ENCODE measurements at places on chromosomes 1 and 21.

DNA sequence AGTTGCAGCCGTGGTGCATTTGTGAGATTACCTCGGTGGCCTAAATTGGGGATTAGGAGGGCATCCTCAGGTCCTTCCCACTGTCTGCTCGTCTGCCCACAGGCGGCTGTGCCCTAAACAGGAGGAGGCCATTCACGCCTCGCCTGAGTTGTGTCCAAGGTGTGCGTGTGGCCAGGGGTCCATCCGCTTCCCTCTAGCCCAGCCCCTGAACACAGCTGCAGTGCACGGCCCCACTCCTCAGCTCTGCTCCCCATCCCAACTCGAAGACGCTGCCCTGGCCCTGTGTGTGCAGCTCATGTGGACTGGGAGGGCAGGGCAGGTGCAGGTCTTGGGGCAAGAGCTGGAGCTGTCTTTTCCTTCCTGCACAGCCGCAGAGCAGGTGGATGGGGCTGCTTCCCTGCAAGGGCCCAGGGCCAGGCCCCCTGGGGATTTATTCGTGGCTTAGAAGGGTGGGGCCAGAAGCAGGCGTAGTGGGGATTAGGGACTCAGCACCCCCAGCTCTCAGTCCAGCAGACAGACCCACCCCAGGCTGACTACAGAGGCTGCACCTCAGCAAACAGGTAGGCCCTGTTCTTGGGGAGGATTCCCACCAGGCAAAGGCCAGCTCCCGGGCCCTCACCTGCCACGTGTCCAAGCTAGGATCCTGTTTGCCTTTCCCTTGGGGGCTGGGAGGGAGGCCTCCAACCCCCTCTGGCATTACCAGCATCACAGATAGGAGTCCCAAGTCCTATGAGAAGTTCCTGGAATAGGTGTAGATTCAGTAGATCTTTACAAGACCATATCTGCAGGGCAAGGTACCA, 4.3 kb downstream of the GUK1 start:
- no peak for DNase-seq

- DNase-seq = no peak
Observed at GRCh38 chr1:67019600-67020136, 34.3 kb downstream of the SLC35D1 start.

DNA sequence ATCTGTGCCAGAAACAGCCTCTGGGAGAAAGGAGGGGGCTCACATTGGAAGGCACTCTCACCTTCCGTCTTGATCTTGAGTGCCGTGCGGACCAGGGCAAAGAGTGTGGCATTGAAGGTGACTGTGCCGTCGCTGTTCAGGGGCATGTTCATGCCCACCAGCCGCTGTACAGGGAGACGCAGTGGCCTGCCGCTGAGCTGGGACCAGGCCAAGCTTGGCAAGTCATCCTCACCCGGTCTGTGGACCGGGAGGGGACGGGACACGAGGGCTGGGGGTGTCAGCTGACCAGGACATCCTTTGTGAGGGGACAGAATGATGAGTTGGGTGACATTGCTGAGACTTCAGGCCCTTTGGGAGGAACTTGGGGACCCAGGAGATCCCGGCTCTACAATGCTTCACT, 25.0 kb upstream of the KIF21B start:
- DNase-seq = no peak

DNA sequence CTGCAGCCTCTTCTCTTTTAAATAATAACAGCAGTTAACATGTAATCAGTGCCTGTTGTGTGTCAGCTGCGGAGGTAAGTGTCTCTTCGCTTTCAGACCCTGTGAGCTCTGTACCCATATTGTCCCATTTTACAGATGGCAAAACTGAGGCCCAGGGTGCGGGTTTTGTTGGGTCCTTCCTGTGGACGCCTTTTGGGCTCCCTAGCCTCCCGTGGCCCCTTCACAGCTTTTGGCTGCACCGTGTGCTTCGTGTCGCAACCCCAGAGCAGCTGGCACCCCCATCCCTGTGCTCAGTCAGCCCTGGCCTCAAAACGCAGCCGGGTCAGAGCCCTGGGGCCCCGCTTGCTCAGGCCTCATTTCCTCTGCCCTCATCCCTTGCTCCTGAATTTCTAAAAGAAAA, 53.8 kb downstream of the TLR5 start:
- no peak for DNase-seq

DNA sequence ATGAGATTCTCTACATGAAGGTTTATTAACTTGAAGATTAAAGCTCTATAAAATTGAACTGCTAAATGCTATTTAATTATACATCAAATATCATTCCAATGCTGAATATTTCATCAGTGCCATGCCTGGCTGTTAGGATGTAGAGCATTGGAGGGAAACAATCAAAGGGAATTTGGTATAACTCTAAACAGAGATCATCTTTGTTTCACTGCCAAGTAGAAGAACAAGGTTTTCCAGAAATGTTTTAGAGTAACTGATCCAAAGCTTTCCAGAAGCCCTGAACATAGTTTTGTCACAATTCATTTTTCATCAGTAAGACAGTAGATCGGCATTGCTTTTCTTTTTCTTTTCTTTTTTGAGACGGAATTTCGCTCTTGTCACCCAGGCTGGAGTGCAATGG, 5.9 kb upstream of the DSTYK start:
- DNase-seq = no peak

DNA sequence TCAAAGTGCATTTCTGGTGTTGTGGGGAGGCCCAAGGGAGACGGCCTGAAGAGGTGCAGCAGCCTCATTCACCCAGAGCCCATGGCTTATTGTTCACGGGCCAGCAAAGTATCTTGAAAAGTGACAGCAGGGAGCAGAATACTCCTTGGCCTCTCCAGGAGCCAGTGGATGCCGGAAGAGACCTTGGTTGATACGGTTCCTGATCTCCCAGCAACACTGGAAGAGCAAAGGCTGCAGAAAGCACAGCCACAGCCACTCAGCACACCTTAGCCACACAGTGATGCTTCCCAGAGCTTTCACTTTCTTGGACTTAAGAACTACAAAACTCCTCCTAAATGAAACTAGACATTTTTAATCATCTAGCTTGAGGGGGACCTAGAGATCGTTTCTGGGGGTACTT, 64.3 kb upstream of the TENT5C start:
- no peak for DNase-seq

DNA sequence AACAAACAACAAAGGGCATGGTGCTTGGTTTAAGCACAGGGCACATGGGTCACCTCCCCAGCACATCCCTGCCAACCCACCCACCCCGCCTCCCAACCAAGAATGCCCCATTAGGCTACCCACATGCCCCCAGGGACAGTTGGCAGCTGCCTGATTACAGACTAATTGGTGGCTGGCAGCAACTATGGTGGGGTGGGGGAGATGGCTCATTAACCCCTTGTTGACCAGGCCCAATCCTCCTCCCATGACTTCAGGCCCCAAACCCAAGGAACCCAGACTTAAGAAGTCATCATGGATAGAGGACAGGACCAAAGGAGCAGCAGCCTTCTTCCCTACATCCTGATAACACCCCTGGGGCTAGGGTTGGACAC, 1.3 kb downstream of the RIMS3 start:
- peak; percentile 75 for DNase-seq

DNA sequence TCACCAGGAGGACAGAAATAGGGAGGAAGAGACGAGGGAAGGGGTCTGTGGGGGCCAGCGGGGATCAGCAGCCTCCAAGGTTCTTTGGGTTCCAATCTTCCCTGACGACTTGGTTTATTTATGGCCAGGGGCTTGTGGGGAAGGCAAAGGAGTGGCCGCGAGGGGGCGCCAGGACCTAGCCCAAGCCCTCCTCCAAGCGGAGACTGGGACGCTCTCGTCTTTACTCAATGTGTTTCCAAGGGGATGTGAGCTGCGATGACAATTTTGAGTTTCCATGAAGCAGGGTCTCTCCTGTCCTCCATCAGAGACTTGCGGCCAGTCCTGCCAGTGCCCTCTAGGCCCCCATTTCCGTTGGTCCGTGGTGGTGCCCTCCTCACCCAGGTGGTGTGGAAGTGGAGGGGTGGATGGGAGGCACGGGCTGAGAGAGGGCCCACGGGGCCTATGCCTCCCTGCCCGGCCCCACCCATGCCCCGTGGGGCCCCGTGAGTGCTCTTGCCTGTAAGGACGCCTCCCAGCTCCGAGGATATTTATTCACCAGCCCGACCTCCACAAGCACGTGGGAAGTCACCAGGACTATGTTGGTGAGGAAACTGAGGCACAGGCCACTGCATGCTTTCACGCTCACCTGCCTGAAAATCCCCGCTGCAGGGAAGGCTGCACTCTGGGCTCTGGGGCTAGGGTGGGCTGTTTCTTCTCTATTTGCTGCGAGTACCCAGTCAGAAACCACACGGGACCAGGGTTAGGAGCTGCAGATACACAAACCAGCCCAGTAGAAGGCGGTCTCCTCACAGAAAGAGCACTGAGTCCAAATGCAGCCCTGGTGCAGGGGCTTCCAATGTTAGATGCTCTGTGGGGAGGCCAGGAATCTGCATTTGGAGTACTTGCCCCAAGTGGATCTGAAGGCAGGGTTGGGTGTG, 26.5 kb downstream of the DMRTB1 start:
- DNase-seq = peak; percentile 85

- DNase-seq = no peak
Observed at GRCh38 chr1:224377676-224378006, 21.0 kb downstream of the CNIH4 start.

- peak; percentile 47 for DNase-seq
Observed at GRCh38 chr1:23838401-23838866, 13.2 kb upstream of the HMGCL start.

GRCh38 chr21:31135531-31136184, 97.4 kb upstream of the KRTAP19-8 start:
- DNase-seq = no peak

- DNase-seq = no peak
Observed at GRCh38 chr1:42420121-42420520, 35.7 kb downstream of the ZMYND12 start.

GRCh38 chr1:96059736-96060135, 661.8 kb upstream of the PTBP2 start:
- peak; percentile 77 for DNase-seq

GRCh38 chr1:79325705-79326104, 319.2 kb upstream of the ADGRL4 start:
- no peak for DNase-seq

DNA sequence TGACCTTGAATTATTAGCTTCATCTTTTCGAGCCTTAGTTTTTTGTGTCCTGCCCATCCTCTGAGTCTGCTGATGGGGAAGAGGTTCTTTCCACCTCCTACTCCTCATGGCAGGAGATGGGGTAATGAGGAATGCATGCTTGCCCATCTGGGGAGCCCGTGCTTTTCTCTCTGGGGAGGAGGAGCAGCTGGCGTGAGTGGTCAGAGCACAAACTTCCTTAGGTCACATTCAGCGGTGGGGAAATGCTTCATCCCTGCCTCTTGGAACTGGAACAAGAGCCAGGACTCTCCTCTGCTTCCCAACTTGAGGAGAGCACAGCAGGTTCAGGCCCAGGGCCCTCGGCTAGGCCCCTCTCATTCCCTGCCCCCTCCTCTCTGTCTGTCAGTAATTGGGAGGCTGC, 155.0 kb downstream of the PCNX2 start:
- DNase-seq = no peak

- no peak for DNase-seq
Observed at GRCh38 chr1:25105836-25106235, 126.5 kb downstream of the SYF2 start.

GRCh38 chr1:53121319-53122172, 20.9 kb downstream of the SLC1A7 start:
- peak; percentile 26 for DNase-seq

- DNase-seq = no peak
Observed at GRCh38 chr21:14675774-14676530, 129.8 kb upstream of the SAMSN1 start.

DNA sequence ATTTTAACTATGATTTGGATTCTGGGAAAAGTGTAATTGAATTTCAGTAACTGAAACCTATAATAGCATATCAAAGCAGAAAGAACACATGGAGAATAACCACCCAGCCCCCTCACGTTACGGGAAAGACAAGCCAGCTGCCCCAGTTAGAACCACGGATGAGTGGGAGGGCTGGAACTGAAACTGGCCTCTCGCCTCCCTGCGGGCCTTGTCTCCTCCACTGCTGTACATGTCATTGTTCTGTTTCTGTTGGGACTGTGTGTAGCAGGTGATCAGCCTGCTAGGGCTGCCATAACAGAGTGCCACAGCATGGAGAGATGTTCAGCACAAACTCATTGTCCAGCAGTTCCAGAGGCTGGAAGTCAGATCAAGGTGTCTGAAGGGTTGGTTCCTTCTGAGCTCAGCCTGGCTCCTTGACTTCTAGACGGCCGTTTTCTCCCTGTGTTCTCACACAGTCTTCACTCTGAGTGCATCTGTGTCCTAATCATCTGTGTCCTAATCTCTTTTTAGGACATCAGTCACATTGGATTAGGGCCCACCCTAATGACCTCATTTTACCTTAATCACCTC, 52.4 kb downstream of the MAP3K21 start:
- no peak for DNase-seq

DNA sequence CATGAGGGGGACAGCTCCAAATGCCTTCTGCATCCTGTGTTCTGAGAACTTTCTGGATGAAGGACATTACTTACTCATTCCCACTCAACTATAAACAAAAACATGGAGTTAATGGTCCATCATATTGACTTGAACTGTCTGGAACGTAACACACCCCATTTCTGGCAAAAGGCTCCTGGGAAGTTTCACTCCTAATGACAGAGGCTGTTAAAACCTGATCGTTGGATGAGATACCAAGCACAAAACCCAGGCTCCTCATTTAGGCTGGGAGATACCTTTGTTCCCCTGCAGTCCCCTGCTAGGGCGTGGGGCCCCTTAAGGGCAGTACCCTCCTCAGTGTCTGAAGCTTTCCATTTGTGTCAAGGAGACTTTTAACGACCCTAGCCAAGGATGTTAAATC, 78.9 kb downstream of the RHOU start:
- no peak for DNase-seq

Data from NCI-H1105 (cell line).